ENCODE measurements at places on chromosomes 4 and X. TPM values are rescaled to one million over a fixed set of nuclear protein-coding genes. Genes with fewer than 3 reads are reported as not detected.

Gene HOPX
- total RNA-seq = 208 TPM

Gene HNRNPH2
- total RNA-seq = 31.2 TPM

Gene PAGE2
- not detected for total RNA-seq

Gene TGIF2LX
- total RNA-seq = not detected

Gene DCAF12L2
- total RNA-seq = not detected

Gene BEX1
- not detected for total RNA-seq

Gene KIT
- 11.0 TPM for total RNA-seq

Gene USP17L17
- not detected for total RNA-seq

Gene SHROOM3
- total RNA-seq = 0.09 TPM

Gene MAGEB6
- total RNA-seq = not detected

Gene GPR82
- 0.21 TPM for total RNA-seq

Gene HTN1
- not detected for total RNA-seq

Gene SORCS2
- total RNA-seq = 0.06 TPM

Gene NR3C2
- 9.0 TPM for total RNA-seq

Gene EREG
- total RNA-seq = not detected

Gene JCHAIN
- not detected for total RNA-seq

Gene NEUROG2
- total RNA-seq = not detected

Gene IDUA
- 27.1 TPM for total RNA-seq

Gene NXF2B
- total RNA-seq = not detected

Gene SHROOM4
- not detected for total RNA-seq

Gene FAT1
- total RNA-seq = not detected

Gene CSAG2
- total RNA-seq = 2.7 TPM

Gene RPS6KA3
- total RNA-seq = 79.9 TPM

Gene SPANXD
- total RNA-seq = not detected

Gene GPR143
- not detected for total RNA-seq

Gene CXCL8
- 0.80 TPM for total RNA-seq

Gene LPAR4
- 0.40 TPM for total RNA-seq

Gene PLK4
- 66.1 TPM for total RNA-seq

Gene NDST3
- not detected for total RNA-seq

Gene LIMCH1
- not detected for total RNA-seq

Gene ITIH6
- not detected for total RNA-seq

Gene RRH
- 0.32 TPM for total RNA-seq

Gene VCX2
- not detected for total RNA-seq

Gene HMGN5
- 2.8 TPM for total RNA-seq

Gene MMRN1
- total RNA-seq = 0.23 TPM

Gene CT55
- not detected for total RNA-seq

Gene ADGRL3
- total RNA-seq = not detected

Gene DCAF16
- 38.9 TPM for total RNA-seq

Gene FGB
- total RNA-seq = not detected

All from activated CD8-positive, alpha-beta memory T cell treated with anti-CD3 and anti-CD28 coated beads, Interleukin-2, amount 10 ng/mL, durations not matched to agents 7 days and 5 days (primary cell).